Globus pallidus (tissue), 1 donor: ENCODE measurements at places on chromosomes 11 and 22.

- peak; percentile 84 for DNase-seq
Measured at GRCh38 chr11:111635706-111636045, 33.4 kb downstream of the SIK2 start.

DNA sequence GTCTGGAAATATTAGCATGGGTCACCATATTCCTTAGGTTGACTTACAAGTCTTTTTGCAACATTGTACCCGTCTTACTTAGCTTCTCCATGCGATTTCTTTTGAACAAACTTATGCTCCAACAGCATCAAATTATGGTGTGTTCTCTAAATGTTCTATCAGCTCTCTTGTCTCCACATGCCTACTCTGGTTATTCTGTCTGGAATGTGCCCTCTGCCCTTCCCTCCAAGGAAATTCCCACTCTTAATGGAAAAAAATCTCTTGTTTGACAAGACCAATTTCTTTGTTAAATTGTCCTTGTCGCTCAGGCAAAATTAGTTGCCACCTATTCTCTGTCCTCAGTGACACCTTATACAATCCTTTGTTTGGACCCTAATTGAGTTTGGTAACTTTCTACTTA is 522.8 kb upstream of the LUZP2 start:
- DNase-seq: no peak

GRCh38 chr22:30304495-30305244 is 15.4 kb upstream of the CASTOR1 start:
- no peak for DNase-seq

DNA sequence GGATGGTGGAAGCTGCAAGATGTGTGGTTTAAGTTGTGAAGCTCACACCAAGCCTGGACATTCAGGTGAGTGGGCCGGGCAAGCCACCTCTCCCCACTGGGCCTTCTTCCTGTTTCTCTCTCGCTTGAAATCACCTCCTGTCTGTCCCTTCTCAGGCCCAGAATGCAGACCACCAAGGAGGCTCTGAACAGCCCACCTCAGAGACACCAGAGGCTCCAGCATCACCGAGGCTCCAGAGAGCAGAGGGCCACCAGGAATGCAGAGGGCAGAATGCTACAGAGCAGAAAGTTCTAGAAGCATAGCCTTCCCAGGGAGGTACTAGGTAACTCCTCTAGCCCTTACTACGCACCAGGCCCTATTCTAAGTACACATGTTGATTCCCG is 14.8 kb upstream of the IL2RB start:
- no peak for DNase-seq

DNA sequence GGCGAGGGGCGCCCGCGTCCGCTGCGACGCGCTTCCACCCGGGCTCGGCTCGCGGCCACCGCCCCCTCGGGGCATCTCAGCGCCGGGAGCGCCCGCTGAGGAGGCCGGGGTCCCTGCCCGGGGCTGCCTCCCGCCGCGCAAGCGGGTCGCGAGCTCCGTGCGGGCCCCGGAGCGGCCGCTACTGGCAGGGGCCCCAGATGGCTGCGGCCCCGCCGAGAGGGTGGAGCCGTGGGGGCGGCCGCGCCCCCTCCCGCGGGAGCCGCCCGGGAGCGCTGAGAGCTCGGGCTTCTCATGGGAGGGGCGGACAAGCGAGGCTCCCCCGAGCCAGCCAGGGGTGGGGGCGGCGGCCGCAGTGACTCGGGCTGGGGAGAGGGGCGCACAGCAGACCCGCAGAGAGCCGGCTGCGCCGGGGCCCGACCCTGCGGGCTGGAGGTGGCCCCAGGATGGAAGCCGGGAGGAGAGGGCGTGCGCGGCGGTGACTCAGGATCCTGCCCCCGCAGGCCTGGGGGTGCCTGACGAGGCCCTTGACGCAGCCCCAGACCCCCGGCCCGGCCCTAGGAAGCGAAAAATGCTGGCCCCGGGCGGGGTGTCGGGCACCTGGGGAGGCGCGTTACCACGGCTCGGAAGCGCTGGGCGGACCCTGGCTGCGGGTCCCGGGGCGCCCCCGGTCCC is 603 bp upstream of the ZFTA start:
- no peak for DNase-seq
